Cardiac septum (tissue), 1 donor: ENCODE measurements at places on chromosomes 7 and 10. TPM values are rescaled to one million over a fixed set of nuclear protein-coding genes. Genes with fewer than 3 reads are reported as not detected.

Gene SYNPO2L
- 792 TPM for total RNA-seq

Gene JMJD1C
- total RNA-seq: 41.3 TPM

Gene STN1
- 33.9 TPM for total RNA-seq

Gene LRMDA
- total RNA-seq: 4.5 TPM

Gene MPP7
- total RNA-seq: 13.1 TPM

Gene ANKRD61
- not detected for total RNA-seq
